Fibroblast of skin of scalp (primary cell): ENCODE measurements at places on chromosomes 5 and 9.

DNA sequence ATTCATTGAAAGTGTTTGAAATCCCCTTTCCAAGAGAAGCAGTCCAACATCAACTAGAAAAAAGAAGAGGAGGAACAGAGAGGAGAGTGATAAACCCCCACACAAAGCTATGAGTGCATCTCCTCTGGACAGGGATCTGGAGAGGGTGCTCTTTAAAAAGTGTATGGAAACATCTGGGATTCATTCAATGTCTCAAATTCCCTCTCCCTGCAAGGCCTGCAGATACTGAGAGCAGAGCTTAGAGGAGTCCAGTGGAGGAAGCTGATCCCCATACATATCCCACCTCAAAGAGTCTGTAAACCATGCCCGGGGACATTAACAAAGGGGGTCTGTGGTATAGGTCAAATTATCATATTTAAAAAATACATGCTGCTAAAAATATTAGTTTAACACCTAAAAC, 2.2 kb downstream of the SPOCK1 start:
- peak; percentile 34 for DNase-seq

GRCh38 chr5:40757400-40757799, 1.6 kb upstream of the TTC33 start:
- DNase-seq = no peak

DNA sequence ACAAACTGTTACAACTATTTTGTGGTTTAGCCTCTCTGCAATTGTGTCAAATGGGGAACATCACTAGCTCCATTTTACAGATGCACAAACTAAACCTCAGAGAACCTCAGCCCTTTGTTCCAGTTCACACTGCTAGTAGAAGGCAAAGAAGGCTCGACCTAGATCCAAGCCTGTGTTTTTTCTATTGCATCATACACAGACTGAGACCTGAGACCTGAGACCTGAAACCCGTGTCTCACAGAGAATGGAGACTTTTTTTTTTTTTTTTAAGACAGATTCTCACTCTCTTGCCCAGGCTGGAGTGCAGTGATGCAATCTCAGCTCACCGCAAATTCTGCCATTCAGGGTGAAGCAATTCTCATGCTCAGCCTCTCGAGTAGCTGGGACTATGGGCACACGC, 120.8 kb downstream of the GALNT10 start:
- no peak for DNase-seq

DNA sequence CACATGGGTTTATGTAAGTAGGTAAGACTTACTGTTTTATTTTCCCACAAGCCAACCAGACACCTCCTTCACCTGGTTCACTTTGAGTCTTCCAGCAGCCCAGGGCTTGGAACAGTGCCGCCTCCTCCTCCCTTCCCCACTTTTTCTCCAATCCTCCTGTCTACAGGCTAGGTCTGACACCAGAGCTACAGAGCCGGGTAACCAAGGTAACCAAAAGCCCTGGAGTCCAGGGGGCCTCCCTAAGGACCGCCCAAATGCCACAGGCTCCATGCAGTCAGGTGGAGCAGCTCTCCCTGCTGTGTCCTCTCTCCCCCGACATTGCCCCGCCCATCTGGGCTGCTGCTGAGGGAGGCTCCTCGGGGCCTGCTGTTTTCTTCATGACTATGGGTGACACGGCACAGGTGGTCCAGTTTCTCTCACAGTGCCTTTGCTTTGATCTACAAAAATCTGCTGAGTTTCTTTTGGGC, 138.0 kb upstream of the EFNA5 start:
- no peak for DNase-seq

- DNase-seq = no peak
Observed at GRCh38 chr5:164577742-164578141, 1072.3 kb downstream of the MAT2B start.

GRCh38 chr9:93809204-93809940, 145.8 kb downstream of the BARX1 start:
- no peak for DNase-seq

- DNase-seq = no peak
Observed at GRCh38 chr5:118451697-118452247, 536.6 kb downstream of the DTWD2 start.

DNA sequence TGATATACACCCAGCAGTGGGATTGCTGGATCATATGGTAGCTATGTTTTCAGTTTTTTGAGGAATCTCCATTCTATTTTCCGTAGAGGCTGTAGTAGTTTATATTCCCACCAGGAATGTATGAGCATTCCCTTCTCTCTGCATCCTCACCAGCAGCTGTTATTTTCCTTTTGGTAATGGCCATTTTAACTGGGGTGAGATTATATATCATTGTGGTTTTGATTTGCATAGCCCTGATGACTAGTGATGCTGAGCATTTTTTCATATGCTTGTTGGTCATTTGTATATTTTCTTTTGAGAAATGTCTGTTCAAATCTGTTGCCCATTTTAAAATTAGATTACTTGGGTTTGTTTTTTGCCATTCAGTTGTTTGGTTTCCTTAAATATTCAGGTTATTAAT, 11.2 kb upstream of the PPIC start:
- DNase-seq = peak; percentile 50

DNA sequence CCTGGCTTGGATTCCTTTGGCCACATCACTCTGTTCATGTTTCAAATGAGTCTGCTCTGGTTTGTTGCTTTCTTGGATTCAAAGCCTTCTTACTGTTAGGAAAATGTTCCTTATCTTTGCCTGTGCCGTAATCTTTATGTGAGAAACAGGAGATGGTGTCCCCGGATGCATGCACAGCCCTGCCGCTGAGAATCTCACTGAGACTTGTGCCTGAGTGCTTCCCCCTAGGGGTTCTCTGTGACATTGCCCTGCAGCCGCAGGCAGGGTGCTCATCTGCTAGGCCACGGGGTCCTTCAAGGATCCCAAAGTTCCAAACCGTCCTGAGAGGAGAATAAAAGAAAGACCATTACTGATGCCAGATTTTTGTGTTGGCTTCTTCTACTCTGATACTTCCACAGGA, 81.4 kb upstream of the ANKRD55 start:
- DNase-seq = no peak

DNA sequence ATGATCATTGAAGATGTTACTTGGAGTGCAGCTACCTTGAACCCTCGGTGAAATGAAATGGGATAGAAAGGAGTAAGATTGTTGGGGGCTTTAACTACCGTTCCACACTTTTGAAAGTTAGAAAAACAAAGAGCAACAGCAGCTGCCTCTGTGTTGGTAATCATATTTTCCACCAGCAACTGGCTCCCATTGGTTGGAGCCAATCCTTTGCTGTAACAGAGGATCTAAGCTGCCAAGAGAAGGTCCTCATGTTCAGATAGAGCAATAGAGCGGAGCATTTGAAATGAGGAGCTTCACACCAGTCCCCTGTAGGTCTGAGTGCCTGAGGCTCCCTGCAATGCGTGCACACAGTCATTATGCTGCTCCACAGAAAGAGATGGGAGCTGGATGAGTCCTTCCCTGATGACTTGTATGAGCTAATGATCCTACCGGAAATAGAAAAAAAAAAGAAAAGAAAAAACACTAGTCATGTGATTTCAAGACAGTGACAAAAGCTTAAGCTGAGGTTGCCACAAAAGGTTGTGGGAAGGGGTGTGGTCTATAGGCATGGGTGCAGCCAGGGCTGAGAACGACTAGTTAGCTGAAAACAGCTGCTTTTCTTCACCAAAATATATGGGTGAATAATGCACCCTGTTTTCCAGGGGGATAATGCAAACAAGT, 300.7 kb downstream of the MLLT3 start:
- no peak for DNase-seq

GRCh38 chr5:146877783-146878475, 628 bp downstream of the PPP2R2B start:
- DNase-seq = no peak

DNA sequence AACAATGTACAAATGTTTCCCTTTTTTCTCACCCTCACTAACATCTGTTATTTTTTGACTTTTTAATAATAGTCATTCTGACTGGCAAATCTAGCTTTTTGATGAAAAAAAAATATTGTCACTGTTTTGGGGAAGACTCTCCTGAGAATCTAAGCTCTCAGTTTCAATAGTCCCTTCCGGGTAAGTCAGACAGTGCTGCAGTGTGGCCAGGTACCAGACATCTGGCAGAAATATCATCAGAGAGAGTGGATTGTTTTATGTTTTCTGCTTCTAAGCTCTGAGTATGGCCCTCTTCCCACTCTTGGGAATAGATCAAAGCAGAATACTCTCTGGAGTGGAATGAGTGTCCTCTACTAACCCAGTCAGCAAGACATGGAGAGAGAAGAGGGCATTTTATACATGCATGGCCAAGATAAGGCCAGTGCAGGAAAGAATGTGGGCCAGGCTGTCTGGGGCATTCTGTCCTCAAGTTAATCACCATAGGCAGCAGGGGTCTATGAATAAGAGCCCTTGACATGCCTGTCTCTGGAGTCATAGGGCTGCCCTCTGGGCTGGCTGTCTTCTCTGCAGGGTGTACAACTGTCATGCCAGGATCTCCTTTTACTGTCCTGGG, 38.5 kb upstream of the OR2S2 start:
- peak; percentile 82 for DNase-seq

- no peak for DNase-seq
Observed at GRCh38 chr9:132750668-132751067, 80.4 kb downstream of the GTF3C4 start.

DNA sequence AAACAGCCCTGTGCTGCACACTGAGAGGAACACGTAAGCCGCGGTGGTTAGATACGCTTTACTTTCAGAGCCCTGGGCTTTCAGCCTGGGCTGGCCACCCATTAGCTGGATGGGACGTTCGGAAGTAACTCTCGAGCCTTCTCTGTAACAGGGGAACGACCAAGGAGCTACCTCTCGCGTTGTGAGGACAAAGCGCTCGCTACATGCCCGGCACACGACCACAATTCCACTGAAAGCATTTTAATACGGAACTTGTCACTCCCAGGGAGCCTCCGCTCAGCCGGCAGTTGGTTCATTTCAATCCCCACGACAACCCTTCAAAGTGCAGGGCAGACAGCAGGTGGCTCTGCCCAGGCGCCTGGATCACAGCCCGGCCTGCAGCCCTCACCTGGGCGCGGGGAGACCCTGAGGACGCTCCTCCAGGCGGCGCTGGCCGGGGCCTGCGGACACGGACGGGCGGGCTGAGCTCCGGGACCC, 368 bp downstream of the SURF1 start:
- no peak for DNase-seq

DNA sequence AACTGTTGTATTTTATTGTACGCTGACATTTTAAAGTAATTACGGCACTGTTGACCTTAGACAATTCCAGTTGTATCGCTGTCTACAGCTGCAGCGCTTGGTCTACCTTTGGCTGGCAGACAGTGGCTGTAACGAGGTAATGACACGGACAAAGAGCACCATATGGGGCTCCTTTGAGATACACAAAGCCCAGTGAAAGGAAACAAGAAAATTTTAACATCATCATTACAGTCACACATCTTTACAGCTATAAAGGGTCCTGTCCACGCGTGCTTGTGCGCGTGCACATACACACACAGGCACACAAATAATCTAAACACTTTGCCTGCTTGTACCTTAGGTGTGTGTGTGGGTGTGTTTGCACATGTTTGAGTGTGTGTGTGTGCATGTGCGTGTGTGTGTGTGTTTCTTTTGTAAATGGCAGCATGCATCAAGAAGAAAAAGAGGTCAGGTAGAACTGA, 946.0 kb downstream of the NR2F1-AS1 start:
- DNase-seq = no peak

DNA sequence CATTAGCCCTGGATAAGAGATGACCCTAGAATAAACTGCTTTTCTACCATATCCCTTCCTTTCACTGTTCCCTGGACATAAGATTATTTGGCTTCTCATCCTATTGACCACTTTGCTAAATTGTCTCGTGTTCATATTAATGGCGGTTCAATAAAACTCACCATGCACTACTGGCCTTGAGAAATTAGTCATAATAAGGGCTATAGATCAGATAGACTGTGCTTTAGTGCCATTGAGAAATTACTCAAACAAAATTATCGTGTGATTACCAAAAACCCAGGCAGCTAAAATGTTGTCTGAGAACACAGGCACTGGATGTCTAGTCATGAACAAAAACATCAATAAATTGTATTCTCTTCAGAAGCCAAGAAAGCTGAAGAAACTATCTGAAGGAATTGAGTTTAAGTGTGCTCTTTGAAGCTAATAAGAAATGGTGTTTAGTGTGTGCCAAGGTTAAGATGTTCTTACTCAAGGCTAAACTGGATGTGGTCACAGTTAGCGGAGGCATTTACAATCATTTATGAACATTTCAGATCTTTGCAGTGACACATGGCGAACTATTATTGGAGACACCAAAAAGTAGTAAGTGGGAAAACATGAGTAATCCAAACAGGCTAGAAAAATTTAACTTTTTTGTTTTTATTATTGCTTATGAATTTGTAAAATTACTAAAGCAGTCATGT, 460.4 kb upstream of the RORB start:
- DNase-seq = no peak

DNA sequence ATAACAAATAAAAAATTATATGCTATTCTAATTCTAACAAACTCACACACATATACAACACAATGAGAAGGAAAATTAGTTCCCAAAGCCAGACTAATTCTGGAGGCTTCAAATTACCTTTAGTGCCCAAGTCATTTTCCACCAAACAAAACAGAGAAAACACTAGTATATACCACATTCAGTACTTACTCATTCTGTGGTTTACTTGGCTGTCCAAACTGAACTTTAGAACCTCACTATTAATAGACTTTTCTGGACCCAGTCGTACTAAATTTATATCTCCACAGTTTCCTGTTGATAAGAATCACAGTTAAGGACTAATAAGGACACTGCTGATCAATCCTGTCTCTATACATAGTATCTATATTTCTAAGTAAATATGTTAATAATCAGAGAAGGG, 66.4 kb downstream of the SETX start:
- DNase-seq = peak; percentile 23

DNA sequence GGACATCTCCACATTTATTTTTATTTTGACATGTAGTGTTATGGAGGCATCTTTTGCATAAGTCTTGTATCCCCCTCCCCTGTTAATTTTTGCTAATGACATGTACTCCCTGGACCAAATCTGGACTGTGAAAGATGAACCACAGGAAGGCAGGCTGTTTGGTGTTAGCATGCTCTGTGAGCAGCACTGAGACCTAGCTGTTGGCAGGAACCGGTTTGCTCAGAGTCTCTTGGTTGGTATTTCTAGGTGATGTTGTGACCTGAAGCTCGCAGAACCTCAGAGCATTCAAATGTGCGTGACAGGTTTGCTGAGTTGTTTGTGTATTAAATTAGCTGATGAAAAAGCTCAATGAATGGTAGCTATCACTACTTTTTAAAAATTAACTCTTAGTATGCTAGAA, 53.6 kb upstream of the PHF2 start:
- no peak for DNase-seq

GRCh38 chr9:1591310-1591709, 423.8 kb upstream of the SMARCA2 start:
- DNase-seq = no peak
